Adrenal gland (tissue), 19 donors: ENCODE measurements at places on chromosomes 4 and X.

GRCh38 chrX:132452911-132453550 is 35.8 kb downstream of the MBNL3 start:
- DNase-seq, result no peak

- DNase-seq, result no peak
Observed at GRCh38 chr4:80308466-80308822, 27.1 kb upstream of the CFAP299 start.

GRCh38 chrX:17030580-17031270 is 84.3 kb downstream of the REPS2 start:
- no peak for DNase-seq

DNA sequence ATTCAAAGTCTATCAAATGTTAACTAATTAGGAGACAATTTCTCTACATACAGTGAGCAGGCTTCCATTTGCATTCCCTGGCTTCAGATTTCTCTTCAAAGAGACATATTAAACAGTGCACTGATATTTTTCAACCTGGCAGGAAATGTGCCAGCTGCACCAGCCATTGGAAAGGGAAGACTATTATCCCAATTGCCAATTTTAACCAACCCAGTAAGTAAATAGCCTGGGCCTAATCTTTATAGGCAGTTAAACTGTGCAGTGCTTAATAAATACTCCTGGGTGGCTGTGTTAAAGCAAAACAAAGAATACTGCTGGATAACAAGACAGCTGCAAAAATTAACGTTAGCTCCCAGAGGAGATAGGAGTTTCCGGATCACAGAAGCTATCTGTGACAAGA is 111.9 kb upstream of the GALNT7 start:
- no peak for DNase-seq

DNA sequence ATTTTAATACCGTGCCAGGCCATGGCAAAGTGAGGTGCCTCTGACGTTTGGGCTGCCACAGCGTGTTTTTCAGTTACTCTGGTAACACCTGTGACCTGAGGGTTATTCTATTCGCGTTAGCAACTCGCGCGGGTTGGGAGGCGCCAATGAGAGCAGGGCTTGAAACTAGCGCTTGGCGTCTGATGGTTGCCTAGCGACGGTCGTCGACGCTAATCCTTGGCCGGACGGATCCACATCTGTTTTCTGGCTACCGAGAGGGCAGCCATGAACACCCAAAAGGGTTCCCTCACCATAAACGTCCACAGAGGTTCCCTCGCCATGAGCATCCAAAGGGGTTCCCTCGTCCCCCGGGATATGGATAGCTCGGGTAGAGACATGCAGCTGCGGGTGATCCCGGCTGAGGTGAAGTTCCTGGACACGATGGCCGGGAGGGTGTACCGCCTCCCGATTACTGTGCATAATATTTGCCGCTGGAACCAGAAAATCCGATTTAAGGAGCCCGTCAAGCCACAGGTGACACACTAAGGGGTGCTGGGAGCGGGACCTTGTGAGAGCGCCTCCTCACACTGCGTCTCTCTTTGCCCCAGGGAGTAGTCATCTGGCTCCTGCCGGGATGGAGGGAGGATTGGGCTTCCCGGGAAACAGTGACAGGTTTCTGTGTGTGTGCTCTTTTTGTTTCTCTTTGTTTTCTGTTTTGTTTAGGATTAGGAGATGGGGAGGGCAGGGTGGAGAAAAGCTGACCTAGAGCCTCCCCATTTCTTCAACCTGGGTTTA is at the start of gene CFAP47:
Gene CFAP47, plus strand, starts transcription at position 199 of the 774 bp plus-strand sequence. Its CDS starts 66 bp downstream, at position 265.
- DNase-seq, result peak; percentile 25
